HFFc6 (cell line): ENCODE measurements at places on chromosomes 6 and 20. TPM values are rescaled to one million over a fixed set of nuclear protein-coding genes. Genes with fewer than 3 reads are reported as not detected.

ZNF334 gene
- total RNA-seq, result 1.1 to 1.6 TPM (median 1.4 TPM) in 3 replicates

CST2 gene
- total RNA-seq, result not detected in 2 replicates

TMEM151B gene
- total RNA-seq, result not detected in 2 replicates

POU5F1 gene
- 0.17 and 0.42 TPM in 2 replicates for total RNA-seq

TRIM38 gene
- total RNA-seq, result 5.0 to 7.0 TPM (median 5.5 TPM) in 3 replicates

PCK1 gene
- not detected in 3 replicates for total RNA-seq

GGT7 gene
- total RNA-seq, result 15.9 to 18.8 TPM (median 17.3 TPM) in 3 replicates

SIRPB1 gene
- 0.41 TPM in 1 of 3 replicates, not detected in the others for total RNA-seq

EDEM2 gene
- total RNA-seq, result 29.5 and 33.7 TPM in 2 replicates

WFDC5 gene
- total RNA-seq, result not detected in 3 replicates
